LHCN-M2 (cell line): ENCODE measurements at places on chromosomes 16 and 17. TPM values are rescaled to one million over a fixed set of nuclear protein-coding genes. Genes with fewer than 3 reads are reported as not detected.

Gene CDR2
- total RNA-seq = 21.7 and 24.2 TPM in 2 replicates

Gene LGALS9B
- not detected in 2 replicates for total RNA-seq

Gene OTOP2
- total RNA-seq = not detected in 2 replicates

Gene BAHCC1
- 4.9 and 6.6 TPM in 2 replicates for total RNA-seq

Gene SCIMP
- not detected in 2 replicates for total RNA-seq

GRCh38 chr17:59642565-59642964, 22.9 kb downstream of the CLTC start:
- no peak for DNase-seq

DNA sequence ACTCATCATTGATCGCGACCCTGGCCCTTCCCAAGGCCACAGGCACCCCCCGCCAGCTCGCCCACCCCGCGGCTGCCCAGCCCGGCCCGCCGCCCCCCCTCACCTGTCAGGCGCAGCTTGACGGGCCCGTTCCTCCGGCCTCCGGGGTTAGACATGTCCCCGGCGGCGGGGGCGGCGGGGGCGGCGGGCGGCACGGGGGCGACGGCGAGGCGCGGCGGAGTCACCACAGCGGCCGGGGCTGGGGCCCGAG, 456 bp downstream of the SMURF2 start:
- no peak for DNase-seq

GRCh38 chr17:59513934-59514841, 51.2 kb upstream of the DHX40 start:
- peak; percentile 58 for DNase-seq

DNA sequence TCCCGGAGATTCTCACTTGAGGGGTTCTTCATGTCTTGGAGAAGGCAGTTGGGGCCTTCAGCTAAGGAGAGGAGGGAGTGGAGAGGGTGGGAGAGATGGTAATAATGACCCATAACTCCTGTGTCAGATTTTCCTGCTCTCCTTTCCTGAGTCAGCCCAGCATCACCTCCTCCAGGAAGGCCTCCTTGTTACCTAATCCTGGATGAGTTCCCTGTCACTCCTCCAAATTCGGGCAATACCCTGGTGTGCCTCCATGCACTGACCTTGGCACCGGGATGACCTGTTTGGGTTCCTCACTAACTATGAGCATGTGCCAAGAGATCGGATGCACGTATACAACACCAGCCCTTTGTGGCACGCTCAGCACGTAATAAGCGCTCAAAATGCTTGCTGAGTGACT, 38.8 kb downstream of the SDK2 start:
- DNase-seq = no peak

DNA sequence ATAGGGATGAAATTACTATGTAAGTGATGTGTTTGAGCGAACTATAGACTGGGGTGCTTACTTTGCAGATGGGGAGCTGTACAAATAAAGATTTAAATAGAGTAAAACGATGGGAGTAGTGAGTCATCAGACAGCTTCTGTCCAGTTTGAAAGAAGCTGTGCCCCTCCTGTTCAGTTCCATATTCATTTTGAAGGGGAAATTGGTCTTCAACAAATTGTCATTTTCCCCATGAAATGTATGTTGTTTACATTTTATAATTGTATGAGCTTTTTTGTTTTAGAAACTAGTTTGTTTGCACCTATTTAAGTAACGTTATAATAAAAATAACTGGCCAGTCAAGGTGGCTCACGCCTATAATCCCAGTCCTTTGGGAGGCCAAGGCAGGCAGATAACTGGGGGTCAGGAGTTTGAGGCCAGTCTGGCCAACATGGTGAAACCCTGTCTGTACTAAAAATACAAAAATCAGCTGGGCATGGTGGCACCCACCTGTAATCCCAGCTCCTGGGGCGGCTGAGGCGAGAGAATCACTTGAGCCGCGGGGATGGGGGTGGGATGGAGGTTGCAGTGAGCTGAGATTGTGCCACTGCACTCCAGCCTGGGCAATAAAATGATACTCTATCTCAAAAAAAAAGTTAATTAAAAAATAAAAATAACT, 20.2 kb downstream of the SEC14L1 start:
- peak; percentile 42 for DNase-seq

DNA sequence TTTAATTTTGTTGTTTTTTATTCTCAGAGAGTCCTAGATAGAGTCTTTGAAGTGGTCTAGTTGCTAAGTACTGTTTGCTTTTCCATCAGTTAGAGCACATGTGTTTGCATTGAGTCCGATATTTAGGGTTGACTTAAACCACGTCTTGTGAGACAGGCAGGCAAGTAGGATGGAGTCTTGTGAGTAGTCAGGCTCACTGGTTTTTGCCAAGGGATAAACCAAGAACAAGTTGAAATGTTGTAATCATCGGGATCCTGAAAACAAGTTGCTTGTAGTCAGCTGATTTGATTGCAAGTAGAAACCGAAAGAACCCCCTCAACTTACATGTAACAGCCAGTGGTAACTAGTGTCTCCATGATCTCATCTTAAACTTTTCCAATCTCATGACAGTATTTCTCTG, 17.2 kb downstream of the ATP6V0A1 start:
- no peak for DNase-seq

DNA sequence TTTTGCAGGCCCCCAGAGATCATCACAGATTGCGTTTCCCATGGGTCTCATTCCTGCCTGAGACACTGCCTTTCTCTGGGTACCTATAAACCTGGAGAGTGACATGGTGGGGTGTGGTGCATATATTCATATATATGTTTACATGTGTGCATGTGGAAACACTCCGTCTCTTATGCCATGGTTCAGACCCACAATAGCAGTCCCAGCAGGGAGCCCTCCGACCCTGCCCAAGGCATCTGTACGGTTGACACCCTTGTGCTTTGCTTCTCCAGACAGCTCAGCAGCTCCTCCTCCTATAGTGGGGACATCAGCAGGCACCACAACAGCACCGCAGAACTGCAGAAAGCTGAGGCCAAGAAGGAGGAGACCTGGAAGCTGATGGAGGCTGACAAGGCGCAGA, 116.8 kb downstream of the ABCC6 start:
- DNase-seq = no peak

GRCh38 chr16:89744813-89745212, 23.5 kb downstream of the ZNF276 start:
- DNase-seq = no peak

DNA sequence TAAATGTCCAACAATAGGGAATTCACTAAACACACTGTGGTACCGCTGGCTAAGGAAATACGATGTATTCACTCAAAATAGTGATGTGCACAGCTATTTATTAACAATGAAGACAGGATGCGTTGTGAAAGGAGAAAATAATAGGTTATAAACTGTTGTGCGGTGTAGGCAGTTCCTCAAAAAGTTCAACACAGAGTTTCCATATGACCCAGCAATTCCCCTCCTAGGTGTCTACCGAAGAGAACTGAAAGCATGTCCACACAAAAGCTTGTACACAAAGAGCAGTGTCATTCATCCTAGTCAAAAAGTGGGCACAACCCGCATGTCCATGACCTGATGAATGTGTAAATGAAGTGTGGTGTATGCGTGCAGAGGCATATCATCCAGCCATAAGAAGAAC, 1.2 kb upstream of the CES1 start:
- no peak for DNase-seq

DNA sequence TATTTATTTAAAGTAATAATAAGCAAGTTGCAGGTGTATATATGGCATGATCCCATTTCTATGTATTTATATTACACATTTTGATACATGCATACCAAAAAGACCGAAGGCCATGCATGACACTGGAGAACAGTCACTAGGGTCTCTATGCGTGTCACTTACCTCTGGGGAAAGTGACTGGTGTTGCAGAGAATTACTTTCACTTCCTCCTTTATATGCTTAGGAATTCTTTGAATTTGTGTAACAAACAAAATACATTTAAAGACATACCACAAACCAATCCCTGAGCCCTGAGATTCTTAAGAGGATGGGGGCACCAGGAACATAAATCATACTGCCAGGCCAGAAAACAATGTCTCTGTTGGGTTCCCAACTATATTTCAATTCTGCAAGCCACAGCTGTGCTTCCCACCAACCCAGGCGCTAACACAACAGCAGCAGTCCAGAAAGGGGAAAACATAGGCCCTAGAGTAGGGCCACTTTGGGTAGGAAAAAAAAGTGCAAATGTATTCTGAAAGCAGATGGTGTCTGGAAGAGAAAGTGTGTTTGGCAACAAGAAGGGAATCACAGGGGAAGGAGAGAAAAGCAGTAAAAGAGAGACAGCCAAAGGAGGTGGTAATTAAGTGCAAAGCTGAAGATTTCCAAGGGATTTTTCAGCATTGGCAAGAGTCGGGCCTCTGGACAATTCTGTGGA, 24.5 kb upstream of the HYDIN start:
- no peak for DNase-seq

DNA sequence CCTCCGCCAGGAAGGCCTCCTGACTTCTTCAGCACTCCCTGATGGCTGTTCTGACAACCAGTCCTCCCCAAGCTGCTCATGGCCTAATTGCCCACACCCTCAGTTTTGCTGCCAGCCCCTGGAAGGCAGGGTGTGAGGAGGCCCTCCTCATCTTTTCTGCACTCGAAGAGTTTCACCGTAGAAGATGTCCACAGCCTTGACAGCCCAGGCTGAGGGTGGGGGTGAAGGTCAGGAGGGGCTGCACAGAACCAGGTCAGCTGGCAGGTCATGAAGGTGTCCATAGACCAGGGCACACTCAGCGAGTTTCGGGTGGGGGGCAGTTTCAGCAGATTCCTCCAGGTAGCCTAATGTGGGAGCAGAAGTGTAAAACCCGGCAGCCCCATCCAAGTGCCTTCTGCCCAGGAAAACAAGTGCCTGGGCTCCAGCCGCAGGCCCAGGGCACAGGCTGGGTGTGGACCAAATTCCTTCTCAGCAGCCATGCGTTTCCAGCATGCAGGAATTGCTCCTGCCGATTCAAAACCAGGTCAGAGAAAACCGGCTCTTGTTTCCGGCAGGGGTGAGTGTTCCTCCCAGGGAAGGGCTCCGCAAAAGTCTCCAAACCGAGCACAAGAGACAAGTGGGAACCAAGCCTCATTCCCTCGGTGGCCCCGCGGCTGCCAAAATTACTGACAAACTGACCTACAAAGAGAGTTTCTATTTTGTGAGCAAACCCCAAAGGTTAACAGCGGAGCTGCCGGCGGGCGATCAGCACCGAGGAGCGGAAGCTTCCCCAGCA, 228.8 kb downstream of the C16orf78 start:
- no peak for DNase-seq

- no peak for DNase-seq
Measured at GRCh38 chr17:45201457-45201856, 20.2 kb upstream of the FMNL1 start.

DNA sequence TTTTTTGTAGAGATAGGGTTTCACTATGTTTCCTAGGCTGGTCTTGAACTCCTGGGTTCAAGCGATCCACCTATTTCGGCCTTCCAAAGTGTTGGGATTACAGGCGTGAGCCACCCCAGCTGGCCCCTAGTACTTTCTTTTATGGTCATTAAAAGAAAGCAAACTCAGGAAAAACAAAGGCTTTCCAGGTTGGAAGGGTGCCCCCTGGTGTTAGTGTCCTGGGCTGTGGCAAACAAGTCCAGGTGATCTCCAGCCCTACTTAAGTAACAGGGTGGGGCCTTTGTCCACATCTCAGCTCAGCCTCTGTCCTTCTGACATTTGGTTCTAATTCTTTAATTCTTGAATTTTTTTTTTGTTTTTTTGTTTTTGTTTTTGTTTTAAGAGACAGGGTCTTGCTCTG, 6.9 kb downstream of the IGFBP4 start:
- DNase-seq = no peak
